ENCODE measurements at places on chromosomes 2 and 18.

- no peak for DNase-seq
Observed at GRCh38 chr2:162234620-162235462, 8.4 kb downstream of the FAP start.

GRCh38 chr2:60745761-60746160, 10.3 kb upstream of the PAPOLG start:
- no peak for DNase-seq

- DNase-seq: no peak
Observed at GRCh38 chr2:227772932-227773331, 27.2 kb downstream of the SCYGR8 start.

GRCh38 chr2:48268671-48269070, 261.3 kb upstream of the STON1 start:
- no peak for DNase-seq

DNA sequence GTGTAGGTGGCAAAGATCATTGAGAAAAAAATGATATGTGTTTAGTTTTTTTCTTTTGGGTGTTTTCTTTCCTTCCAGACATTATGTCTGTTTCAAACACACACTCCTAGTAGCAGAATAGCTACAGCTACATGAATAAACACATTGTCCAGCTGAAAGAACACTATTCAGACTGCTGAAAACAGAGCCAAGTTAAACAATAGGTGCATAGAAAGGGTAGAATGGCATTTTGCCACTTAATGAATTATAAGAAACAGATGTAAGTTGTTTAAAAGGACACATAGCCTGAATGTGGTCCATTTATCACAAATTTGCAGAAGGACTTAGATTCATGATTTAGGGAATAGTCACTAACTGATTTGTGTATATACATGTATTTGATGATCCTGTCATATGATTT, 20.1 kb downstream of the CTLA4 start:
- no peak for DNase-seq

DNA sequence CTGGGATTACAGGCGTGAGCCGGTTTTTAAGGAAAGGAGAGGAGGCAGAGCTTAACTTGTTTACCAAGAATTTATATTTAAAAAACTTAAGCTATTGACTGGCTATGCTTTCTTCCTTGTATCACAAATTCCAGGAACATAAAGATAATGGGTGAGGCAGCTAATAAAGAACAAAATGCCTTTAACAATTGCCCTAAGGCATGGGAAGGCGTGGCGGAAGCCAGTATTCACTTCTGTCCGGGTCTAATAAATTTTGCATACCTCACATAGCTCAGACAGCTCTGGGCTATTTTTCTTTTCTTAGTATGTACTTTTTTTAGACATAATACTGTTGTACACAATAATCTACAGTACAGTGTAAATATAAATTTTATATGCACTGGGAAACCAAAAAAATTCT, 1.0 kb upstream of the LDAH start:
- no peak for DNase-seq

DNA sequence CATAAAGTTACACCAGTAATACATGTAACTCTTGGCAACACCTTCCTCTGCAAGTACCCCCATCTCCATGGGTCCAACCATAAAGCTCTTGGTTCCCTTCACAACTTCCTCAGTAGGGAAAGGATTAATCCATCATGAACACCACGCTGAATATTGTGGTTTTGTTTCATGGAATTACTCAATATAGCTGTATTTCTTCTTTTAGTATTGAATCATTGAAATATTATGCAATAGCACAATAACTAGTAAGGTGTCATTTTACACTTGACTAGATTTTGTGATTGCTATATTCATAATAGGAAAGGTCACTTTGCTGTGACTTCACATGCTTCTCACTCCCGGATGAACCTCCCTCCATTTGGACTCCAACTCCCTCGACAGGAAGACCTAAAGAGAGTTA, 29.7 kb upstream of the PID1 start:
- no peak for DNase-seq

DNA sequence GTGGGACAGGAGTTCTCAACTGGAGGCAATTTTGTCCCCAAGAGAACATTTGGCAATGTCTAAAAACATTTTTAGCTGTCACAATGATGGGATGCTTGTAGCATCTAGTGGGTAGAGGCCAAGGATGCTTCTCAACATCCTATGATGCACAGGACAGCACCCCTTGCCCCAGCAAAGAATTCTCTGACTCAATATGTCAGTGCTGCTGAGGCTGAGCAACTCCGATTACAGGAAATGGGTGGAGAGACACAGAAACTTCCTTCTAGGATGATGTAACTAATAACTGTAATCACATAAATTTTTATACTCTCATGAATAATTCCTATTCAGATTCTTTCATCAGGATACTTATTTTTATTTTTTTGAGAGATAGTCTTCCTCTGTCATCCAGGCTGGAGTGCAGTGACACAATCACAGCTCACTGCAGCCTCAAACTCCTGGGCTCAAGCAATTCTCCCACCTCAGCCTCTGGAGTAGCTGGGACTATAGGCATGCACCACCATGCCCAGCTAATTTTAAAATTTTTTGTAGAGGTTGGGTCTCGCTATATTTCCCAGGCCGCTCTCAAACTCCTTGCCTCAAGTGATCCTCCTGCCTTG, 120.3 kb upstream of the ACAA2 start:
- DNase-seq: no peak

GRCh38 chr2:216188559-216188850, 79.4 kb downstream of the XRCC5 start:
- DNase-seq: no peak

DNA sequence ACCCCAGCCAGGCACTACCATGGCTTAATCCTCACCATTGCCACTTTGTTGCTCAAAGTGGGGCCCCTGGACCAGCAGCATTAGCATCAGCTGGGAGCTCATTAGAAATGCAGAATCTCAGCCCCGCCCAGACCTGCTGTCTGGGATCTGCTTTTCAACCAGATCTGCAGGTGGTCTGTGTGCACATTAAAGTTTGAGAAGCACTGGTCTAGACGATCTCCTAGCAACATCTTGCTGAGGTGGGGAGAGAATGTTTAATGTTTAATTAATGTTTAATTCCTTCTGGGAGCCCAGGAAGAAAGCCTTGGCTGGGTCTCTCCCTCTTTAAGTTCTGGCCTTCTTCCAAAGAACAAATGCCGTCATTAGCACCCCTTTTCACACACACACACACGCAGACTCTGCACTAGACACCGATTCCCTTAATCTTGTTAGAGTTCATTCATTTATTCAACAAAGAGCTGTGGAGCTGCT, 53.7 kb downstream of the EDAR start:
- no peak for DNase-seq

GRCh38 chr2:60778352-60778751, 22.3 kb downstream of the PAPOLG start:
- no peak for DNase-seq

- DNase-seq: no peak
Observed at GRCh38 chr2:46020416-46020815, 276.8 kb upstream of the EPAS1 start.

DNA sequence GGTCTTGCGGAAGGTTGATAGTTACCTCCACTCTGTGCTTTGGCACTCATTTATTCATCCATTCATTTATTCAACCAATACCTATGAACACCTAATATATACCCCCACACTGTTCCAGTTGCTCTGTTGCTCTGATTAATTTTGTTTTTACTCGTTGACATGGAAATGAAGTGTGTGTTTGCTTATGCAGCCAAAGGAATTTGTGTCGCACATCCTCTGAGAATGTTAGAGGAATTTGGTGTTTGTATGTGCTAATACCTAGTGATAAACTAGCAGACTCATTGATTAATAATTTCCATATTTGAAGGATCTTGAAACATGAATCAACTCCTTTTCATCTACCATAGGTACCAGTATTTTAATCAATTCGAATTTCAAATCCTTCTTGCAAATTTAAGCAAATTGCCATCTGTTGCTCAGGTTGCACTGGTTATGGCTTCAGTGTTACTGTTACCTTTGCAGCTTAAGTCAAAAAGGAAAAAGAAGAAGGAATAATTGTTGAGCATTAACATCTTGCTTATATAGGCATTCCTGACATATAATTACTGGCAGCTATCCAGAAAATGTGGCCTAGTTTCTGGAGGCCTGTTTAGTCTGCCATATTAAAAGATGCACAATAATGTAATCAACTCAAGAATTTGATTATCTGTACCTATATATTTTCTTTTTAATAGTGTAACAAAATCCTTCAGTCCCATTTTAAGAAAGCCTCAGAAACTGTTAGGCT, 25.7 kb upstream of the CRIM1 start:
- DNase-seq: no peak

DNA sequence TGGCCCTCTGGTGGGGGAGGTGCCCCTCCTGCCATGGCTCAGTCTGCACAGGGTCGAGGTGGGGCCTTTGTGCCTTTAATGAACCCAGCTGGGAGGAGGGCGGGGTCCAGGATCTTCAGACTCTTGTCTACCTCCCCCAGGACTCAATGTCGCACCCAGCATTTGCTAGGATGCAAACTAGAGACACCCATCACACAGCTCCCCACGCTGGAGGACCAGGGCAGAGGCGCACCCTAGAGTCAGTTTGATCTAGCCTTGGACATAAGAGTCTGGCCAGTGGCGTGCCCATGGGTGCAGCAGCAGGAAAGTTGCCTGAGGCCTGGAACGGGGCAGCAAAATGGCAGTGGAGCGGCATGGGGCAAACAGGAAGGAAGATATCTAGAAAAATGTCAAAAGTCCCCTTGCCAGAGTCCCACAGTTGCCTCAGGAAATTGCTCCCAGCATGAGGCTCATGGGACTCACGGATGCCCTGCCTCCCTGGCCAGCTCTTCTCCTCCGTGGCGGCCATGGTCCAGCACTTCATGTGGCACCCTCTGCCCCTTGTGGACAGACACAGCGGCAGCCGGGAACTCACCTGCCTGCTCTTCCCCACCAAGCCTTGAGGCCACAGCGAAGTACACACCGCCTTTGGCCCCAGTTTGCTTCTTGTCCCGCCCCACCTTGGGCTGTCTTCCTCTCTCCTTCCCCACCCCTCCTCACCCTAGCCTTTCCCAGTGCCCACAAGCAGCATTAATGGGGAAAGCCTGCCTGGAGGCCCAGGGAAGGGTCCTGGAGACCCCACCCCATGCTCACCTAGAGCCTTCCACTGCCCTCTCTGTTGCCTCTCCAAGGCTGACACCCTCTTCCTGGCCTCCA, 17.7 kb downstream of the SH2D6 start:
- DNase-seq: no peak

DNA sequence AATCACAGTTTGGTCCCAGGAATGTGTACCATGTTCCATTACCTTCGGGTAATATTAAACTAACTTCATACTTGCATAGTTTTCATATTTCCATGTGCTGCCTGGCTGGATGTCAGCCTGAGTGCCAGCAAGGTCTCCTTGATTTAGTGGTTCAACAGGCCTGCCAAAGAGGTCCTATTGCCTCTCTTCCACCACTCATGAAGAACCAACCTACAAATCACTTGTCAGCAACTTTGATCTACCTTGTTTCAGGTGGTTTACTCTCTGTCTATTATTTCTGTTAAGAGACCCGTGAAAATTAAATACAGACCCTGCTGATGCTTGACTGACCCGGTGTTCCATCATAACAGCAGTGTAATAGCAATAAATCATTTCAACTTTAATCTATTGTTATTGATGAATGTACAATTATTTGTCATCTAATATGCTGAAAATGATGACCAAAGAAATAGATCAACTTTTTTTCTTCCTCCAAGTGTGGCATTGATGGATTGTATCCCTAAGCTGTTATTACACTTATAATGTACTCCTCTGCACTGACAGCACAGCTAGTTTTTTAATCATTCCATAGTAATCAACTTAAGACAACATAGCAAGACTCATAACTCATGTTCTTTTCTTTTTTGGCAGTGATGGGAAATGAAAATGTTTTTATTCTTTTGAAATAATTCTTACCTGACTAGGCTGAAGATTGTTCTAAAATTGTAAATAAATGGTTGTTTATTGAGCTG, 1220.2 kb upstream of the ACVR2A start:
- DNase-seq: no peak

GRCh38 chr2:88933091-88933490, 241.6 kb downstream of the RPIA start:
- DNase-seq: no peak

GRCh38 chr18:54359233-54359632, 1.5 kb downstream of the C18orf54 start:
- DNase-seq: no peak

GRCh38 chr2:71045151-71045550, 23.3 kb upstream of the NAGK start:
- DNase-seq: no peak

DNA sequence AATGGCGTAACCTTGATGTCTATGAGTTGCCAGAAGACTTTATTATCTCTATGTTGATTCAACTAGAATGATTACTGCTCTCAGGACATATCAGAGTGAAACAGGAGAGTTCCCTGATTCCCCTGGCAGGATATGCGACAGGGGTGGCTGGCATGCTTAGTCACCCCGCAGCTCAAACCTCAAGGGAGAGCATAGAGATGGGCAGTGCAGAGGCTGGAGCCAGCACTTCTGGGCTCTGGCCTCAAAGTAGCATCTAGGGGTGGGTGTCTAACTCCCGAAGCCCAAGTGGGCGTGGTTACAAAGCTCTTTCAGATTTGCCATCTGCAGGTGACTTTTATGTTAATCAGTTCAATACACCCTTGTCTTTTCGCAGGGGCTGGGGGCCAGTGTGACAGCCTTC, 391.6 kb downstream of the ADCYAP1 start:
- DNase-seq: no peak

All from dorsolateral prefrontal cortex (tissue), 122 donors.